ENCODE measurements at places on chromosomes 2 and 18.

DNA sequence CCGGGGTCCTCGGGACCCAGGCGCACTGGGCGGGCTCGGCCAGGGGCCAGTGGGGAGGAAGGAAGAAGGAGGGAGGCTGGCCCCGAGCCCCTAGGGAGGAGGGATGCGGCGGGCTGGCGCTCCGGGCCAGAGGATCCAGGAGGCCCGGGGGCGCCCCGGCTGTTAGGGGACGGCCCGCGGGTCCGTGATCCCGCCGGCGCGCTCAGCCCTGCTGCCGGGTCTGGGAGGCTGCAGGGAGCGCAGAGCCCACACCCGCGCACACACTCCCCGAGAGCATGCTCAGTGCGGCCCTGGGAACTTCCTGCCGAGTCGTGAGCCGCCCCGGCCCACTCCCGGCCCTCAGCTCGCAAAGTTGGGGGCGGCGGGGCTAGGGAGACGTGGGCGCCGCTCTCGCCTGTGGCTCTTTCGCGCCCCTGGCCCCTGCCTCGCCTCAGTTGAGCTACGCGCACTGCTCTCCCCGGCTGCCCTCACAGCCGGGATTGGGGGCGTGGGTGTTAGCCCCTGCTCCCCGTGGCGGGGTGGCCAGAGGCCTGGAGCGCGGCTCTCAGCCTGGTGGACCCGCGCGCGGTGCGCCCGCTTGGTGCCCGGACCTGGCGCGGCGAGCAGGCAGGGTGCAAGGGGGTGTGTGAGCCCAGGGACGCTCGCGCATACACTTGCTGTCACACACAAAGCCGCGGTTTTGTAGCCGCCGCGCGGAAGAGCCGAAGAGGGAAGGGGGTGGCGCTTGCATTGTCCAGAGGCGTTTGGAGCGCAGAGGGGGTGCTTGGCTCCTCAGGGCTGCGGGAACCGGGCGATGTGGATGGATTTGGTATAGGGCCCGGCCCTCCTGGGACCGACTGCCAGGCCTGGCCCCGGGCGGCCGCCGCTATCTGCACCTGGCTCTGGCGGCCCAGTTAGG, 132.9 kb upstream of the MGAT5 start:
- peak; percentile 59 for DNase-seq
- peak overlapping the region; percentile 90 for H3K4me3 ChIP-seq
- H3K27me3 ChIP-seq, result no peaks in the 10 kb centered on the region
- H3K36me3 ChIP-seq, result peaks cover 2% of the 10 kb centered on the region

DNA sequence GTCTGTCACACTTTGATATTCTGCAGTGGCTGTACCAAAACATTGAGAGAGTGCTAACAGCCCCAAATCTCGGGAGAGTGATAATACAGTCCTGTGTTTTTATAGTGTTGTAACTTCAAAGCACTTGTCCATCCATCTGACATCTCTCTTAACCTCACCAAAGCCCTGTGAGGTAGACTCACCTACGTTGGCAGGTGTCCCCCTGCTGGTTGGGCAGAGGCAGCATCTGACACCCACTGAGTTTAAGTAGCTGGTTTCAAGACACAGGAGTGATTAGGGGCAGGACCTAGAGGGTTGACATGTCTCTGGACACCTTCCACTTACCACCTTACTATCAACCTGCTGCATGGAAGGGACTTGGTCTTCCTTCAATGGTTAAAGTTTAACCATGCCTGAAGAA, 22.9 kb downstream of the COLEC12 start:
- H3K4me1 ChIP-seq, result no peaks in the 10 kb centered on the region
- no peak overlapping the region for H3K27ac ChIP-seq
- H3K27me3 ChIP-seq, result peaks cover 14% of the 10 kb centered on the region

DNA sequence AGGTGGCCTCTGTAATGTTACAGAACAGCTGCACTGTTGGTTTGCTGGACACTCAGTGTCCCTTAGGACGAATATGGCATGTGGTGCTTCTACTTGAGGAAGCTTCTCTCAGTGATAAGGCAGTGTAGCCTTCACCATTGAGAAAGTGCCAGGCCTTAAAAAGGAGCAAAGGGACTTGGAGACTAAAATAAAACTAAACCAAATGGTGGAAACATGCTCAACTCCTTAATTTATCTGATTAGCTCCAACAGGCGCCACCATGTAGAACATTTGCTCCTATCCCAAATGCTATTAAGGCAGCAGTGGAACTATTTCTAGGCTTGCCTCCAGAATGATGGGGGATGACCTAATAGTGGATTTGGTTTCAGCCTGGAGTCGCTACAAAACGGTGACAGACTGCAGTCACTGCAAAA, 77.5 kb upstream of the MYL1 start:
- no peaks in the 10 kb centered on the region for H3K4me1 ChIP-seq
- no peaks in the 10 kb centered on the region for H3K27me3 ChIP-seq
- no peaks in the 10 kb centered on the region for H3K36me3 ChIP-seq

DNA sequence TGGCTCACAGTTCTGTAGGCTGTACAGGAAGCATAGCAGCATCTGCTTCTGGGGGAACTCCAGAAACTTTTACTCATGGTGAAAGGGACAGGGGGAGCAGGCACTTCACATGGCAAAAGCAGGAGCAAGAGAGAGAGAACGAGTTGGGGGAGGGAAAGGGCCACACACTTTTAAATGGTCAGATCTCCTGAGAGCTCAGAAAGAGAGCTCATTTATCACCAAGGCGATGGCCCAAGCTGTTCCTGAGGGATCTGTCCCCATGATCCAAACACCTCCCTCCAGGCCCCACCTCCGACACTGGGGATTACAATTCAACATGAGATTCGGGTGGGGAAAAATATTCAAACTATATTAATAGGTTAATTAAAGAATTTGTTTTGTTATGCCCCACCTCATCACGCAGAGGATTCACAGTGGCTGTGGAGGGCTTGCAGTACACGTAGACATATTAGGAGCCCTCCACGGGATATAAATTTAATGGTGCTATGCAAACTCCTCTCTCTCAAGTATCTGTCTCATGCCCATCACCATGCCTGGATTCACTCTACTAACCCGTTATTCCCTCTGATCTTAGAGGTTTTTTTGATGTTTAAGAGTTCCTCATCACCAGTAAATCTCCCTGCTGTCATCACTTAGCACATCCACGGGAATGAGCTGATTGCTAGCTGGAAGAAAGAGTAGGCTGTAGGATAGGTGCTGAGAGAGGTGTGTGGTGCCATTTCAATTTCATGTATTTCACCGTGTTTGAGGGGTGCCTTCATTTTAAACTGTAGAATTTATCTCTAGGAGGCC, 84.5 kb upstream of the ARHGAP28 start:
- H3K27ac ChIP-seq, result peak overlapping the region; percentile 27
- no peak for DNase-seq
- no peaks in the 10 kb centered on the region for H3K4me1 ChIP-seq
- no peak overlapping the region for H3K4me3 ChIP-seq

DNA sequence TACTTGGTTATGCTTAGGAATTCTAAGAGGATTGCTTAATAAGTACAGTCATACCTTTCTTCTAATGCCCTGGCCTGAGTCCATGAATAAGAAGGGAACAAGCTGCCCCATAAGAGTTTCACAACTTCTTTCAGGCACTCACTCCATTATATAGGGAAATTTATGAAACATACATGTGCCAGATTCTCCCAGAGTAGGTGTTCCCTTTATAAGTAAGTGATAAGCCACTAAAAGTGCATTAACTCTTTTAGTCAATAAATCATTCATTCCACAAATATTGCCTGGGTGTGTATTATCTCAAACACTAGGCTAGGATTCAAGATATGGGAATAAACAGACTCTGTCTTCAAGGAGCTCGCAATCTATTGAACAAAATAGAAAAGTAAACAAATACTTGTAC, 84.5 kb upstream of the RBBP8 start:
- H3K36me3 ChIP-seq, result no peaks in the 10 kb centered on the region
- H3K27ac ChIP-seq, result no peak overlapping the region
- peaks cover 9% of the 10 kb centered on the region for H3K4me1 ChIP-seq
- DNase-seq, result no peak

All from stimulated activated naive B cell treated with anti-CD40 and anti-IgM and Interleukin-4, amounts not matched to agents 10 μg/mL and 1 μg/mL and 100 μg/mL, for 72 hours (primary cell).